ENCODE measurements at places on chromosomes 11 and 22.

DNA sequence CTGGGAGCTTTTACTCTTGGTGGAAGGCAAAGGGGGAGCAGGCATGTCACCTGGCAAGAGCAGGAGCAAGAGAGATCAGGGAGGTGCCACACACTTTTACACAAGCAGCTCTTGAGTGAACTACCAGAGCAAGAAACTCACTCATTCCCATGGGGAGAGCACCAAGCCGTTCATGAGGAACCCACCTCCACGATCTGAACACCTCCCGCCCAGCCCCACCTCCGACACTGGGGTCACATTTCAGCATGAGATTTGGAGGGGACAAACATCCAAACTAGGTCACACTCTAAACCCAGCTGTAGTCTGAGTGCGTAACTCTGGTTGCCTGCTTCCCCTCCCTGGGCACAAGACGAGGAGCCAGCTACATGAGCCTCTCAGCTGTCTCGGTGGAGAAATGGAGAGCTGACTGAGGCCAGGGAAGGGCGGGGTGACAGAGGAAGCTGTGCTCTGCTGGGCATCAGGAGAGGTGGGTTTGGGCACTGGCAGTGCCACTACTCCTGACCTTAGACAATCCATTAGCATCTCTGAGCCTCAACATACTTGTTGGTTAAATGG, 134.6 kb downstream of the PKNOX2 start:
- no peak for DNase-seq

DNA sequence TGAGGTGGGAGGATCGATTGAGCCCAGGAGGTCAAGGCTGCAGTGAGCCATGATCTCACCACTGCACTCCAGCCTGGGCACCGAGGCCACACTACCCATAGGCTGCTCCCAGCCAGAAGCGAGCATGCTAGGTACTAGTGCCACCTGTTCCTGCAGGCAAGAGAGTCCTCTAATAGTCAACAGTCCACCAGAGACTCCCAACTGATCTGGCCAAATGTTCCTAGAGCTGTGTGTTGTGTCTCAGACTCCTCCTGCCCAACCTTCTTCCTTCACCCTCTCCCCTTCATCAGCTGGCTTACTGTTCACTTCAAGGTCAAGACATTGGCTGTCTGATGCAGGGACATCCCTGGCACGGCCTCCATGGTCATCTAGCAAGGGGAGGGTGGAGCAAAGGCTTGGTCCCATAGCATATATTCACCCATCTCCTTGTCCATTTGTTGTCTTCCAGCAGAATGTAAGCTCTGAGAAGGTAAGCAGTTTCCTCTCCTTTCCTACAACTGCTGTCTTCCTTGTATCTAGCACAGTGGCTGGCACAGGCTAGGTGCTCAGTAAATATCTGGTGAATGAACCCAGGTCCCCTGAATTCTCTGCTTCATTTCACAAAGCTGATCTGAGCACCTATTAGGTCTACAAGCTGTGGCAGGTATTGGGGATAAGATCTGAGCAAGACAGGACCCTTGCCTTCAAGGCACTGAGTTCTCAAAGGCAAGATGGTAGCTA, 126.2 kb upstream of the SERPIND1 start:
- DNase-seq = no peak

- DNase-seq = no peak
These were observed 92.3 kb upstream of the PARVA start for GRCh38 chr11:12285106-12285505.

DNA sequence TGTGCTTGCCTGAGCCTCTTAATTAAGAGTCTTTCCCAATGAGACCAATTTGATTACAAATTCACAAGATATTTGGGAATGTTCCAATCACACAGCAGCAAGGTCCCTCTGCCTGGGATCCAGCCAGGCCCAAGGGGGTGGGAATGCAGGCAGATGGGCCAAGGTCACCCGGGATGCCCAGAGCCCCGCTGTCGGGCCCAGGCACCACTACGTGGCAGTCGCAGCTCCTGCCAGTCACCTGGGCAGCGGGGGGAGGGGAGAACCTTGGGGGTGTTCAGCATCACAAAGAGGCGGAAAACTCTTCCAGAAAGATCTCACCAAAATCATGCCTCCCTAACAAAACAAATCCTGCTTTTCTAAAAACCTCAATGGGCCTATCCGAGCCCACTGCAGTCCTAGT, 30.9 kb downstream of the PPM1F start:
- DNase-seq = peak; percentile 50

GRCh38 chr22:44403166-44403565, 90.4 kb upstream of the SHISAL1 start:
- no peak for DNase-seq

GRCh38 chr11:2510626-2511402, 66.0 kb downstream of the KCNQ1 start:
- peak; percentile 35 for DNase-seq

- no peak for DNase-seq
These were observed 102.7 kb downstream of the BRD1 start for GRCh38 chr22:49724893-49725489.

- DNase-seq = no peak
These were observed 173.6 kb downstream of the ST3GAL4 start for GRCh38 chr11:126529037-126529436.

GRCh38 chr22:24209016-24209415, 27.7 kb downstream of the SUSD2 start:
- DNase-seq = no peak

DNA sequence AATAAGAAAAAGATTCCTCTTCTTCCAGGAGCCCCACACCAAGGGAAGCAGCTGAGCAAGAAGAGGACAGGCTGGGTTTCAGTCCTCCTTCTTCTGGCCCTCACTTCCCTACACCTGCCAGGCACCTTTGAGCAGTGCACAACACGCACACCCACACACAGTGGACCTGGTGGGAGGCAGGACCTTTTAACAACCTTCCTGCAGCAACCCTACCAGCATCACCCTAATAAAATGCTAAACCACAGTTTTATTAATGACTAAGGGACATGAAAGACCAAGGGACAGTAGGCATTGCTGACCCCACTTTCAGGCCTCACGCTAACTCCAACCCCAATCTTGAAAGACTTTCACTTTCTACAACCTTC, 12.2 kb downstream of the ARAP1 start:
- no peak for DNase-seq

DNA sequence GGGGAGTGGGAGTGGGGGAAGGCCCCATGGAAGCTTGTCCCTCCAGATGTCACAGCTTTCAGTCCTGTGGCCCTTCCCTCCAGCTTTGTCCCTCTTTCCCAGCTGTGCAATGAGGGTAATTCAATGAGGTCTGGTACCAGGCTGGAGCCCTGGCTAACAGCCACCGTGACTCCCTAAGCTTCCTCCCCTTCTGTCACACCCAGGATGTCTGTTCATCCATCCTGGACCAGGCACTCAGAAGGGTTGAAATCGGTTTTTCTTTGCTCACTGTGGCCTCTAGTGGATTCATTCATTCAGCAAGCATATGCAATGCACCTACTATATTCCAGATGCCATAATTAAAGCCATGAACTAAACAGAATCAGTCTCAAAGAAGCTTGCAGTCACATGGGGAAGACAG, 38.7 kb downstream of the SYT13 start:
- peak; percentile 50 for DNase-seq

DNA sequence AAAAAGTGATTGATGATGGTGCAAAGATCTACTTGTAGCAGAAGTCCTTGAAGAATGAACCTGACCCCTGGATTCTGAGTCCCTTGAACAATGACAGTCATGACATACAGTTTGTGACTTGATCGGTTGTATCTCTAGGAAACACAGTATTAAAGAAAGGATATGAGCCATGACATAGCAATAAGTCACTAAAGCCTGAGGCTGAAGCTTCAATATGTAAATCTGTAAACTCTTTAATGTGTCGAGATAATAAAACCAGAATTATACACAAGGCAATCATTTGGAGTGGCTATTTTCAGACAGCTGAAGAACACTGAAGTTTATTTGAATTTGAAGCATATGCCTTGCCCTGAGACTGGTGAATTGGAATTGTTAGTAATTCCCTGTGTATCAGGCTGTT, 911.5 kb upstream of the RAG2 start:
- DNase-seq = no peak

GRCh38 chr11:44607987-44608386, 42.5 kb downstream of the CD82 start:
- DNase-seq = no peak

DNA sequence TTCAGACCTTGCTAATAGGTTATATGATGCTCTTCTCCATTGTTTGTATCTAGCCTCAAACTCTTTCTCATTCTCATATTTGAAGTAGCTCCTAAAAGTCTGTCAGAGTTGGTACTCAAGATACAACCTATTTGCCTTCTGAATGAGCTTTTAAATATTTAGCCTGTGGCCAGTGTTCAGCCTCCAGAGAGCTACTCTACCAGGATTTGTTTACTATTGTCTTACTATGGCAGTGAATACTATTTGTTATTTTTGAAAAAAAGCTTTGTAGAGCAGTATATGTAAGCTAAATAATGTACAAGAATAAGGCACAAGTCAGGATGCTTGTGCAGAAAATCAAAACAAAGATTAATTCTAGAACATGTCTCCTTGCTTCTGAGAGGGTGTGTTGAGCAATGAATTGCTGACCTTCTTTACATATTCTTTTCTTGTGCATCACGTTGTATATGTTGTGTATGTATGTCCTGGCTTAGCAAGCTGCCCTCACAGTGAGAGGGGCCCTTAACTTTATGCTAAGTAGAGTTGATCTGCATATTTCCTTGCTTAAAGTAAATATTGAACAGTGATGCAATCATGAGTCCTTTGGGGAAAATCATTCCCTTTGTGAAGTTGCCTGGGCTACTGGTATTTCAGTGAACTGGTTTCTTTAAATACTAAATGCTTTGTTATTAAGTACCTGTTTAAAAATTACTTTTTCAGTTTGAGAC, 438.0 kb downstream of the LUZP2 start:
- DNase-seq = no peak

GRCh38 chr11:94795476-94796189, 27.5 kb downstream of the AMOTL1 start:
- DNase-seq = no peak

DNA sequence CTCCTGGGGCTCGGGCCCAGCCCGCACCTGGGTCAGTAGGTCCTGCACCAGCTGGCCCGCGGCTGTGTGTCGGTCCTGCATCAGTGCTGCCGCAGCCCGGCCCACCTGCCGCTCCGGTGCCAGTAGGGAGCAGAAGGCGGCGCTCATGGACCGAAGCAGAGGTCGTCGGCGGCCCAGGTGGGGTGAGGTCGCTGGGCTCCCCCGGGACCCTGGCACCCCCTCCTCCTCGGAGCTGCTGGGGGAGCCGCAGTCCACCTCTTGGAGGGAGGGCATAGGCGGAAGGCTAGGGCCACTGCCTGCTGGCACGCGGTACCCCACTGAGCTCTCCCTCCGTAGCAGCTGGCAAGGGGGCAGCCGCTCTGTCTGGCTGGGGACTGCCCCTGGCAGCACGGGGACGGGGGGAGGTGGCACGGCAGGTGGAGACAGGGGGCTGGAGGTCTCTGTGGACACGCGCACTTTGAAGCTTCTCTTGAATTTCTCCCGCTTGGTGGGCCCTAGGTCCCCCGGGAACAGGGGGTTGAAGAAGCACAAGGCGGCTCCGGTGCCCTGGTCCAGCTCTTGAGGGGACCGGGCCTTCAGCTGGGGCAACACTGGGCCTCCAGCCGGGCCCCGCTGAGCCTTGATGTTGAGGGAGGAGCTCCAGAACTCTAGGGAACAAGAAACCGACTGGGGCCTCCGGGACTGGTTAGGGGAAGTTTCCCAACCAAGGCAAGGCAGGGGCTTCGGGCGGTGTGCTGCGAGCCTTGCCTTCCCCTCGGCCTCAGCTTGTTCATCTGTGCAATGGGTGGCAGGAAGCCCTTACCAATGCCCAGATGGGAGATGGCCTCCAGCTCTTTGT, 1.4 kb downstream of the RIN1 start:
- DNase-seq = no peak

DNA sequence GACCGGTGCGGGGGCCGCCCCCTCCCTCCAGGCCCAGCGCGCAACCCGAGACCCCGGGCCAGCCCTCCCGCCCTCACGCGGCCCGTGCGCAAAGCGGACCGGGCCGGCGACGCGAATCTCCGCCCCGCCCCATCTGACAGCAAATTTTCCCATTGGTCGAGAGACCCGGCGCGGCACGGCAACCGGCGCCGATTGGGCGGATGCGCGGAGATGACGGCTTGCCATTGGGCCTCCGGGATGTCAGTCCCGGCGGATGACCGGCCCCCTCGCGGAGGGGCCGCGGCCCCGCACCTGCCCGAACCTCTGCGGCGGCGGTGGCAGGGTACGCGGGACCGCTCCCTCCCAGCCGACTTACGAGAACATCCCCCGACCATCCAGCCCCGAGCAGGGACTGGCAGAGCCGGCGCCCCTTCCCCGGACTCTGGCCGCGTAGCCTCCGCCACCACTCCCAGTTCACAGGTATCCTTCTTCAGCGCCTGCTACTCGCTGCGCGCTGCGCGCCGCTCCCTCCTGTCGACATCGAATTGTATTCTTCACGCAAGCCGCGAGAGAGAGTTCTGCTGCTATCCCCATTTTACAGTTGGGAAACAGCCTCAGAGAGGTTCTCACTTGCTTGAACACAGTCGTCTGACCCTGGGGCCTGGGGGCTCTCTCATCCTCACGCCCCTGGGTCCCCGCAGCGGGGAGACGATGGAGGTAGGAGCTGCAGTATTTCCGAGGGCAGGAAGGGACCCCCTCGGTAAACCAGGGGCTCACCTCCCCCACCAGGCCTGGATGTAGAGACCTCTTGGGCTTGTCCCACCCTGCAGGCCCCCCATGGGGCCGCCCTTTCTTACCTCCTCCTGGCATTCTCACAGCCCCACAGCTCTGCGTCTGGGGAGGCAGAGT, at the start of gene ARVCF:
Gene ARVCF, minus strand, starts transcription at position 90 of the 888 bp plus-strand sequence. CDS start 26,029 bp downstream, outside the sequence.
- DNase-seq = peak; percentile 87

GRCh38 chr22:39569066-39569465, 1.5 kb upstream of the CACNA1I start:
- no peak for DNase-seq

DNA sequence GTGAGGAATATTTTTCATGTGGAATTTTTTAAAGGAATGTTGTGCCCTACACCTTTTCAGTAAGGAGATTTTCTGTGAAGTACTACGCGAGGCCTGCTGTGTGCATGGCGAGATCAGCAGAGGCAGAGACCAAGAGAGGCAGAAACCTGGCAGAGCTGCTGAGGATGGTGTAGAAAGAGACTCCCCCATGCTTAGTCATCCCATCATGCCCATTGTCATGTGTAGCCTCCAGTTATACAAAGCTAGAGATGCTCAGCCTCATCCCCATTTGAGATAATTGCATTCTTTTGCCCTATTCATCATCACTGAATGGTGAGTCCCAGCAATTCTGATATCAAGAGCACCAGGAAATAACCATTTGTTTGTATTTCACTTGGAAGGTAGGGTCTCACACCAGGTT, 3.0 kb upstream of the MS4A7 start:
- no peak for DNase-seq

GRCh38 chr11:124612045-124612444, 817 bp downstream of the PANX3 start:
- DNase-seq = peak; percentile 86

GRCh38 chr11:62493801-62494200, 52.8 kb downstream of the AHNAK start:
- no peak for DNase-seq

GRCh38 chr11:66835768-66836405, 7.4 kb upstream of the RCE1 start:
- no peak for DNase-seq

- no peak for DNase-seq
These were observed 1.1 kb upstream of the NECTIN1 start for GRCh38 chr11:119729951-119730613.

GRCh38 chr11:88300888-88301487, 36.5 kb downstream of the CTSC start:
- DNase-seq = no peak
